ENCODE measurements at places on chromosomes 2 and 18.

DNA sequence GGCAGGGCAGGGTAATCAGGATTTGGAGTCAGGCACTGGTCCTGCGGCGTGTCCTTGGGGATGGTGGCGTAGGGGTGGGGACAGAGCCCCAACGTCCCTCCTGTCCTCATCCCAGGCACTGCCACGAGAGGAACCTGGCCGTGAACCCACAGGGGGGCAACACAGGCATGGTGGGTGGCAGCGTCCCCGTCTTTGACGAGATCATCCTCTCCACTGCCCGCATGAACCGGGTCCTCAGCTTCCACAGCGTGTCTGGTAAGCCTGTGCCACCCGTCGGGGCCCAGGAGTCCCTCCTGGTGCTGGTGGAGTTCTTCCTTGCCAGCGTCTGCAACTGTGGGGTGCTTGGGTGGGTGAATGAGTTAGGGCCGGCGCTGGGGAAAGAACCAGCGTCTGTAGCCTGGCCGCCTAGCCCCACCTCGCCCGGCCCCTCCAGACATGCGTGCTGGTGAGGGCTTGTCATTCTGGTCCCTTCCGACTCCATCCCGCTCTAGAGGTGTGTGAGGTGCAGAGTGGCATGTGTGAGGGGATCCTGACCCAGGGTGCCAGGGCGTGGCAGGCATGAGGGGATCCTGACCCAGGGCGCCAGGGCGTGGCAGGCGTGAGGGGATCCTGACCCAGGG lies 8.0 kb downstream of the D2HGDH start:
- no peak for DNase-seq

DNA sequence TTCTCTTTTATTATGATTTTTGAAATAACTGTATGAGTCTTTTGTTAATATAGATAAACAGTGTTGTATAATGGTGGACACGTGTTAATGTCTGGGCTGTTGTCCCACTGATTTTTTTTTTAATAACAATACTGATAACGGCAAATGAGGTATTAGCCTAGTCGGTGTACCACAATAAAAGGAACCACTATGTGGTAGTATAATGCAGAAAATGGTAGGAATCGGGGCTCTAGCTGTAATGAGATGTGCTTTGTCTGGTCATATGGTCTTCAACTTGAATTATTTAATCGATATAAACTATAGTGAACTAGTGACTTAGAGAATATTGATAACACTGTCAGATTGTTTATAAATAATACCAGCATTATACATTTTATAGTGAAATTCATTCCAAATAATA lies 517.9 kb upstream of the SPHKAP start:
- DNase-seq, result no peak

DNA sequence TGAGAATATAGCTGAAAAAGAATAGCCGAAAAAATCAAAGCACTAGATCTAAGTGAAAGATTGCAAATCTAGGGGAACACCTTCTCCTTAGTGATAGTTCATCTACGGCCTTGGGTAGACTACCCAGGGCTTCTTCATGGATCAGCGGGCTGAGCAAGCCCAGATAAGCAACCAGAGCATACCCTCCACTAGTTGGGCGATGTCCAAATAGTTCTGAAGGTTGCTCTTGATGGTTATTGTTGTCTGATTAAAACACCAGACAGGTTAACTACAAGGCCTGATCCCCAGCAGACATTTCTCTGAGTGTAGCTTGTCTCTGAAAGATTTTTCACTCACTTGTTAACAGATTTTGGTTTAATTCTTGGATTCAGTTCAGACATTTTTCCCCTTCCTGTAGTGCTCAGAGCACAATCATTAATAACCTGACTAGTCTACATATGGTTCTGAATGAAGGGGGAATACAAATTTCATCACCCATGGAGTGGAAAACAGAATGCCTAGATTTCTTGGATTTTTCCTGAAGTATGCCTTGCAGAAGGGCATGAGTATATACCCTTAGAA lies 99.6 kb downstream of the BABAM2 start:
- no peak for DNase-seq

DNA sequence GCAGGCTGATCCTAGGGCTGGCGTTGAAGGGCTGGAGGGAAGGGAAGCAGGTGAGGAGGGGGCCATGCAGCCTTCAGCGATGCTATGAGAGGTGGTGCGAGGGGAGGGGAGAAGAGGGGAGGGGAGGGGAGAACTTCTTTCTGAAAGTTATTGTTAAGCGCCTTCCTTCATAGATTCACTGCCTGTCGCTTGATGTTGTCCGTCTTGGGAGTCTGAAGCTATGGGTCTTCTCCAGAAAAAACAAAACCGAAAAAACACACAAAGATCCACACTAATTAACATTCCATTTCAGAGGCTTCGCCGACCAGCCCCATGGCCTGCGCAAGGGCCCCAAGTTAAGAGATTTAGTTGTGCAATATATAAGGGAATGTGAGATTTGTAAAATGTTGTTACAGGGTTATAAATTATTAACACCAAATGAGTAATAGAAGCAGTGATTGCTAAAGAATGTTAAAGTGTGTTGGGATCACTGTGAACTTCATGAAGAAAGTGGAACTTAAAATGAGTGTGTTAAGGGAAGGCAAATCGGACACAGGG lies 758 bp downstream of the CFAP221 start:
- DNase-seq, result no peak

DNA sequence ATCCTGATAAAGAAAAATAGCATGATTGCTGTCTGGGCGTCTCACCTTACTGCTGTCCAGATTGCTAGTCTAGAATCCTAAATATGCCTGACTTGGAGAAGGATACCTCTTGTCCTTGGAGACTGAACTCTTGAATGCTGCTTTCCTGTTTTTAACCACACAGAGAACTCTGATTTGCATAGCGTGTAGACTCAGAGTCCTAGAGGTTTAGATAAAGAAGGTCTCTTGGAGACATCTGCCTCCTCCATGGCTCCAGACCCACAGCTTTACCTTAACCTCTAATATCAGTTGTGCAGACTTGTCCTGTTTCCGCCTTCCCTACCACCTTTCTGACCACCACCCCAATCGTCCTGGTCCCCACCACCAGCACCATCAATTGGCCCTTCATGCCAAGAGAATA lies 292.6 kb upstream of the CYRIA start:
- no peak for DNase-seq

GRCh38 chr2:99404039-99404796 lies 67.0 kb downstream of the EIF5B start:
- DNase-seq, result no peak

- DNase-seq, result no peak
These were observed 25.9 kb upstream of the CTLA4 start for GRCh38 chr2:203841654-203842053.

- no peak for DNase-seq
These were observed 21.9 kb upstream of the CHRNA1 start for GRCh38 chr2:174786066-174786725.

- DNase-seq, result no peak
These were observed 563.8 kb downstream of the TDRD15 start for GRCh38 chr2:21687589-21687988.

DNA sequence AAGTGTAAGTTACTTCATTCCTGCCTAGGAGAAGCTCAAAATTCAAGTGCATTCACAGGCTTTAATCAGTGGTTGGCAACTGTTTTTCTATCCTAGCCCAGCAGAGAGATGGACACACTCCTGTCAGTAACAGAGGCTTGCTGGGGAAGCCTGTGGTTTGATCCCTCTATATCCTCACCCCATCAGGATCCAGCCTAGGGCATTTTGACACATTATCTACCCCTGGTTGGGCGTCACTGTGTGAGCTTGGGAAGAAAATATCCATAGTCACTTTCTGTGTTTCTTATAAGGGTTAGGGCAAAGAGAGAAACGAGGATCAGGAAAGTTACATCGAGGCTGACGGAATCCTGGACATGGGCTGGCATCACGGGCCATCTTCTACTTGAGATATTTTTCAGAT lies 10.0 kb downstream of the NT5DC4 start:
- no peak for DNase-seq

DNA sequence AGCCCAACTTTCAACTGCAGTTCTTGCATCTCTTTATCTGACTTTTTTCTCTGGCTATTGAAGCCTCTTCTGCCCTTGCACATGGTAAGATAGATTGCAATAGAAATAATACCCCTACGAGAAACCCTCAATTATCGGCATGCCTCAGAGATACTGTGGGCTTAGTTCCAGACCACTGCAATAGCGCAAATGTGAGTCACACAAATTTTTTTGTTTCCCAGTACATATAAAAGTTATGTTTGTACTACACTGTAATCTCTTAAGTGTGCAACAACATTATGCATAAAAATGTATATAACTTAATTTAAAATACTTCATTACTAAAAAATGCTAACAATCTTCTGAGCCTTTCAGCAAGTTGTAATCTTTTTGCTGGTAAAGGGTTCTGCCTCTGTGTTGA lies 124.7 kb downstream of the PDE1A start:
- DNase-seq, result no peak

DNA sequence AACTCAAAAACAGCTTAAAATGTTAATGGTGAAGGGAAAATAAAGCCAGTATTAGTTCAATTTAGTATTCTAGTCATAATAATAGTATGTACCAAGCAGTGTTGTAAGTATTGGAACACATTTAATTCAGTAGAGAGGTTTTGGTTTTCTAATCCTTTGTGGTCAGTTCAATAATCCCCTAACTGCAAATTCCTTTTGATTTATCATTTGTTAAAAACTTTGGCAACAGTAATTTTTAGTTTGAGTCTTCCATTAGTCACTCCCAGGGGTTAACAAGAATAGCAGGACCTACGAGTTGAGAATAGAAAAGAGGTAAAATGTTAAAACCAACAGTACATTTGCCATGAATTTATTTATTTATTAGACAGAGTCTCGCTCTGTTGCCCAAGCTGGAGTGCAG lies 10.7 kb downstream of the MRPL44 start:
- DNase-seq, result no peak

DNA sequence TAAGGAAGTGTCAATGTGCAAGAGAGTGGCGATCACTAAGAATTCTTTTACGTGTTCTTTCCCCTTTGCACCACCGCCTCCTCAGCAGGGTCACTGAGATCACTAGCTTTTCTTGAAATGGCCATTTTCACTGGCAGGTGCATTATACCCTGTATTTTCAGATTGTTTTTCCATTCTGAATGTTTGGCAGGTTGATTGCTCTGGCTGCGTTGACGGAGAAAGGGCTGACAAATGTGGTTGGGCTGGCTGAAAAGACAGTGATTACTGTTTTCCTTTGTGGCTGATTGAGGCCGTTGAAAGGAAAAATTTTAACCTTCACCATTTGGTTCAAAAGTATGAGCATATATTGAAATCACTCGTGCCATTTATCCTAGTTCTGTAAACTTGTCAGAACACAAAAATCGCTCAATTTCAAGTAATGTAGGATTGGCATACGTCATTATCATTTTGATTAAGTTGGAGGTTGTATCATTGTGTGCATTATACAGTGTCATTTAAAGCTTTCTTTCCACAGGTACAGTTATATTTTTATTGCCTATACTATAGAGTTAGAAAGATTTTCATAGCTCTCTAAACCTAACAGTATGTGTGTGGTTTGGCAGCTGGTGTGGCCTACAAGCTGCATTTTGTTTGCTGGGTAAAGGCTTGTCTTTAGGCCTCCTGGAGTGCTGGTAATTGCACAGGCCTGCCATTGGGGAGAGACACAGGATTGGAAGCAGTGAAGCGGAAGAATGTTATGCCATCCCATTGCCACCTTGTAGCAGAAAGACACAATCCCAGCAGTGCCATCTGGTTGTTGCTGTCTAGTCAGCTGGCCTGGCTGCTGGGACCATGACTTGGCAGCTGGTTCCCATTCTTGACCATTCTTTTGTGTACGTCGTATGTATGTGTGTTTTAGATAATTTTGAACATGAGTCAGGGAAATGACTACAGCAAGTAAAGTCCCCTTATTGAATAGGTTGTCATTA lies 36.7 kb downstream of the DYNC1I2 start:
- DNase-seq, result no peak

DNA sequence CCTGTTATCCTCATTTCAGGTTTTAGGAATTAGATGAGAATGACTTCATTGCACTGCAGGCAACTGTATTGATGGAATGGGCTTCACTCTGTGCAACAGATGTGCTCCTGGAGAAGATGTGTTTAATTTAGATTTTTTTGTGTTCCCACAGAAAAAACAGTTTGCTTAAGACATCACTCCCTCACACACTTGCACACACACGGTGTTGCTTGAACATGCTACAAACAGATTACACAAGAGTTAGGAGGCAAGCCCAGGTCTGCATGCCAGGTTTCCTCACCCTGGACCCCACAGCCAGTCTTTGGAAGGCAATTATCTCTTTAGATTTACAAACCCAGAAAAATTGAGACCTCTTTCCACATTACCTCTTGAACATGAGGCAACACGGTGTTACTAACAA lies 93.7 kb upstream of the KLHL29 start:
- no peak for DNase-seq

All from activated CD4-positive, alpha-beta T cell treated with anti-CD3 and anti-CD28 coated beads, Interleukin-2, Interleukin-6, amounts not matched to agents 100 ng/mL and 50 ng/mL, durations not matched to agents 16 hours and 8 hours (primary cell).